ENCODE measurements at places on chromosomes 1 and 21.

GRCh38 chr1:2934642-2935081, 86.6 kb upstream of the ACTRT2 start:
- DNase-seq: no peak

- peak; percentile 91 for DNase-seq
Observed at GRCh38 chr1:111203681-111204200, 3.3 kb upstream of the DENND2D start.

GRCh38 chr21:38567335-38567969, 69.2 kb upstream of the ERG start:
- DNase-seq: no peak

DNA sequence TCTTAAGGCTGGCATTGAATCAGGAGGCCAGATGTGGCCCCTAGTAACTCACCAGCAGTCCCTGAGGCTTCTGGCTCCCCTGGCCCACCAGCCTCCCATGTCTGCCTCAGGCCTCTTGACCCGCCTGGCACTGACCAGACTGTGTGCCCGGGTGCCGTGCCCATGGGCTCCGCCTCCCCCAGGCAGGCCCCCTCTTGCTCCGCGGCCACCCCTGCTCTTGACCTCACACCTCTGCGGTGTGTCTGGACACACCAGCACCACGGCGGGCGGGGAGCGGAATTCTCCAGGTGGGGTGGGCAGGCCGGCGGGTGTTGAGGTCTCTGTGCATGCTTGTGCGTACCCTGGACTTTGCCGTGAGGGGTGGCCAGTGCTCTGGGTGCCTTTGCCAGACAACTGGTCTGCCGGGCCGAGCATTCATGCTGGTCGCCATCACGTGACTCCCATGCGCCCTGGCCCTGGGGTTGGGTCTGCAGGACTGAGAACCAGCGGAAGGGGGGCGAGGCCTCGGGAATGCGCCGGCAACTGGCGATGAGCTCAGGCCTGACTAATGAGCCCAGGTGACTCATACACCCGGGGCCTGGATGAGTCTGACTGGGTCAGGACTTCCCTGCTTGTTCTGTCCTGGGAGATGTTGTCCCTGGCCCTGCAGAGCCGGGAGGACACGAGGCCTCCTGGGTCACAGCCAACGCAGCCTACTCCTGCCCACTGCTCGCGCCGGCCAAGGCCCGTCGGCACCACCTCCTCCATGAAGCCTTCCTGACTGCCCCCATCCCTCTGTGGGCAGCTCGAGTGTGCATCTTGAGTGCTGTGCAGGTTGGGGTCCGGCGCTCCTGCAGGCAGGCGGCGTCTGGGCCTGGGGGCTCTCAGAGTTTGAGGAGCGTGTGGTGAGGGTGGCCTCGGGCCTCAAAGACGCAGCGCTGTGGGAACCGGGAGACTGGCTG, 22.6 kb downstream of the COL18A1 start:
- no peak for DNase-seq

- peak; percentile 94 for DNase-seq
Observed at GRCh38 chr1:161177112-161177935, at the start of gene B4GALT3. TSS of gene B4GALT3 (minus strand) at chr1:161177507. CDS start at chr1:161176060, 1,447 bp downstream.

DNA sequence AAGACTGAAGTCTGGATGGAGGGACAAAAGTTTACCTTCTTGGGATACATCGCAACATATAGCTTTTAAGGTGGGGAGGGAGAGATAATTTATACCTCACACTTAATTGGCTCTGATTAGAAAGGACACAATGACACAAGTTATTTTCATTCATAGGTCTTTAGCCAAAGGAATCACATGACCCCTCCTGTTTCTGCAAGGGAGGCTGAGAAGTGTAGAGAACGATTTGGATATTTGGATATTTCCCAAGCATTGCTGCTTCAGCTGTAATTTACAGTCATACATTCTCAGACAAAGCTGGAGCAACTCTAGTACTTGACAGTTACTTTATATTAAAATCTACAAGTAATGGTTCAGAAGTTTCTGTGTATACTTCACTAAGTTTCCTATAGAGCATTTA, 24.2 kb downstream of the DAP3 start:
- no peak for DNase-seq

DNA sequence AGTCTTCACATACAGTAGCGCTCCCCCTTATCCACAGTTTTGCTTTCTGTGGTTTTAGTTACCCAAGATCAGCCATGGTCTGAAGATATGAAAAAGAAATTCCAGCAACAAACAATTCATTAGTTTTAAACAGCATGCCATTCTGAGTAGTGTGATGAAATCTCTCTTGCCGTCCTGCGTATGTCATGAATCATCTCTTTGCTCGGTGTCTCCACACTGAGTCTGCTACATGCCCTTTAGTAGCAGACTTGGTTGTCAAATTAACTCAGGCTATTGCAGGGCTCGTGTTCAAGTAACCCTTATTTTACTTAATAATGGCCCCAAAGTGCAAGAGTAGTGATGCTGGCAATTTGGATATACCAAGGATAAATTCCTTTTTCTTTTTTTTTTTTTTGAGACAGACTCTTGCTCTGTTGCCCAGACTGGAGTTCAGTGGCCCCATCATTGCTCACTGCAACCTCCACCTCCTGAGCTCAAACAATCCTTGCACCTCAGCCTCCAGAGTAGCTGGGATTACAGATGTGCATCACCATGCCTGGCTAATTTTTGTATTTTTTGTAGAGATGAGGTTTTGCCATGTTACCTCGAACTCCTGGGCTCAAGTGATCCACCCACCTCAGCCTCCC, 22.6 kb downstream of the PHACTR4 start:
- DNase-seq: no peak

- no peak for DNase-seq
Observed at GRCh38 chr1:164660412-164660772, 101.4 kb downstream of the PBX1 start.
